ENCODE measurements at places on chromosomes 7 and 10.

GRCh38 chr10:71978476-71978875, 14.3 kb downstream of the CHST3 start:
- DNase-seq, result no peak
- no peak overlapping the region for H3K27ac ChIP-seq
- no peak overlapping the region for H3K4me3 ChIP-seq
- H3K27me3 ChIP-seq, result no peaks in the 10 kb centered on the region

GRCh38 chr7:66957595-66958290, 36.7 kb downstream of the TMEM248 start:
- DNase-seq, result no peak
- H3K4me3 ChIP-seq, result no peak overlapping the region
- H3K27ac ChIP-seq, result no peak overlapping the region
- peaks cover 61% of the 10 kb centered on the region for H3K36me3 ChIP-seq

GRCh38 chr10:113213035-113213434, 263.0 kb downstream of the TCF7L2 start:
- H3K27ac ChIP-seq, result no peak overlapping the region
- H3K4me3 ChIP-seq, result no peak overlapping the region
- H3K27me3 ChIP-seq, result no peaks in the 10 kb centered on the region
- no peaks in the 10 kb centered on the region for H3K4me1 ChIP-seq
- no peak for DNase-seq

- no peak for DNase-seq
- no peak overlapping the region for H3K27ac ChIP-seq
- no peaks in the 10 kb centered on the region for H3K36me3 ChIP-seq
- H3K27me3 ChIP-seq, result no peaks in the 10 kb centered on the region
Measured at GRCh38 chr10:62727934-62728333, 76.6 kb upstream of the ADO start.

DNA sequence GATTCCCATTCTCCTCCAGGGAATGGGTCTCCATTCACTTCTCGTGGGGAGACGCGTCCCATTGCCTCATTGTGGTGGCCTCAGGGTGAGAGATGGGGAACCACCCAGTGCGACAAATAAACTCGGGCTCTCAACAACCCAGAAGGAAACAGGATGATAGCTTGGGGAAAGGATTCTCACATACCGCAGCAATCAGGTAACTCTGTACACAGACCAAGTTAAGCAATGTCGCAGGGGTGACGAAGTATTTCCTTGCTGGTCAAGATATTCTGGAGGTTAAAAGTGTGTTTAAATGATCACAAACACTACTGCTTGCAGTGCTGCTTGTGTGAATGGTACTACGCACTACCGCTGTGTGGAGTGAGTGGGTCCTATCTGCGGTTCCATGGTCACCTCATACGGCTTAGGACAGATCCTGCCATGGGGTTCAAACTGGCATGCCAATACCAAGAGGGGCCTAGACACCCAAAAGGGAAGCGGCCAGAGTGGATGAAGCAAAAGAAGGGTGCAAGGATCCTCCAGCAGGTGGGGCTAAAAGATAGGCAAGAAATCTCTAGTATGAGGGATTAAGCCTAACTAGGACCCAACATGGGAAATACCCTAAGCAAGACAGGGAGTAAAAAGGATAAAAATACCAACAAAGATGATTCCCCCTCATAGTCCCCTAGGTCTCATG, 143.8 kb upstream of the TMEM106B start:
- H3K4me1 ChIP-seq, result no peaks in the 10 kb centered on the region
- no peaks in the 10 kb centered on the region for H3K36me3 ChIP-seq
- no peak overlapping the region for H3K27ac ChIP-seq

DNA sequence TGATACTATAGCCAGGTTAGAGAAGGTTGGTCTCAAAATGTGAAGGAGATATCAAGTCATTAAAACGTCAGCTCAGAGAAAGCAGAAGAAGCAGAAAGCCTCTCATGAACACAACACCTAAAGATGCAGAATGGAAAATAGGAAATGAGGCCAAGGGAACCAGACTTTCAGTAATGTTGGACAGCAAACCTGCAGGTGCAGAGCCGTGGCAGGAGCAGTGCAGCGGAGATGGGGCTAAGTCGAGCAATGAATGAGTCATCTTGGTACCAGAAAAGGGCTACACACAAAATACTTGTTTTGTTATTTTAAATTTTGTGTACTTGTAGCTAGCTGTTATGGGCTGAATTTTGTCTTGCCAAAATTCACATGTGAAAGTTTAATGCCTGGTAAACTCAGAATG, 479.6 kb upstream of the POM121L12 start:
- no peak for DNase-seq
- H3K27me3 ChIP-seq, result no peaks in the 10 kb centered on the region
- H3K27ac ChIP-seq, result no peak overlapping the region
- no peak overlapping the region for H3K4me3 ChIP-seq
- no peaks in the 10 kb centered on the region for H3K36me3 ChIP-seq

DNA sequence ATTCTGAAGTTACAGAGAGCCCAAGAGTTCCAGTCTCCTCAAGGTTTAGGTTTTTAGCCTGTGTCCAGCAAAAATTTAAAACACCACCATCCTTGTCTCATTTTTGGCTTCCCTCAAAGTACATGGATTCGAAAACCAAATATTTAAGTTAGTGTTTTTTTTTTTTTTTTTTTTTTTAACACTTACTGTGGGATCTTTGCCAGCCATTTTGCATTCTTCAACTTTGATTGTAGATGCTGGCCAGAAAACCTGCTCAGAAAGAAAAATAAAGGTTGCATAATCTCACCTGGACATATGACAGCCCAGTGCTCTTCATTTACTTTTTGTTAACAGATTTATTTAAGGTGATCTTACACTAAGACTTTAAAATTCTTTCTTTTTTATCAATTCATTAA, 91.6 kb downstream of the SEMA3C start:
- DNase-seq, result no peak
- H3K27me3 ChIP-seq, result no peaks in the 10 kb centered on the region
- no peaks in the 10 kb centered on the region for H3K4me1 ChIP-seq
- no peaks in the 10 kb centered on the region for H3K36me3 ChIP-seq
- no peak overlapping the region for H3K4me3 ChIP-seq

DNA sequence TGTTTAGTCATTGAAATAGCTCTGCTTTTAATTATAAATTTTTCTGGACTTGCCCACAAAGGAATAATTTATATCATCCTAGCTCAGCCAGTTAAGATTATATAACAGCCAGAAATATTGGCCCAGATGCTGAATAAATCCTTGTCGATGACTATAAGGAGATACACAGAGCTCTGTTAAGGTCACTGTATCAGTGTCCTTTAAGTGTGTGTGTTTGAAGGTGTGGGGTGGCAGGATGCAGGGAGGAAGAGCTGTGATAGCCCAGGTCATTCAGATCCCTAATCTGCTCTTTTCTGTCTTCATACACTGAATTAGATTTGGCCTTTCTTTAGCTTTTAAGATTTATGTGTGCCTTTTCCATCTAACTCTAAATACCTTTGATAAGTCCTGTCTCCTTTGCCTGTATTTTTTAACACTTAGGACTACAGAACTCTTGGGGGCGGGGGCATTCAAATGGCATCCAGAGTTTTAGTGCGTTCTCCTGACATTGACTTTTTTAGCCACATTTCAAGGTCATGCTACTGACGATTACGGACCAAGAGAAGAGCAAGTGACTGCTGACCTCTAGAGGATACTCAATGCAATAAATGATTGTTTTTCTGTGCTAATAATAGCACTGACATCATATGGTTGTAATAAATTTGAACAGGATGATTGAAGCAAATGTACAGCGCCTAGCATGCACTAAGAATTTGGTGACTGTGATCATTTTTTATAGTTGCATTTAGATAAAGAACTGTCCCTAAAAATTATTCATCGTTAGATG, 172.3 kb downstream of the CACNB2 start:
- H3K4me1 ChIP-seq, result no peaks in the 10 kb centered on the region
- DNase-seq, result no peak
- no peaks in the 10 kb centered on the region for H3K36me3 ChIP-seq
- no peaks in the 10 kb centered on the region for H3K27me3 ChIP-seq

DNA sequence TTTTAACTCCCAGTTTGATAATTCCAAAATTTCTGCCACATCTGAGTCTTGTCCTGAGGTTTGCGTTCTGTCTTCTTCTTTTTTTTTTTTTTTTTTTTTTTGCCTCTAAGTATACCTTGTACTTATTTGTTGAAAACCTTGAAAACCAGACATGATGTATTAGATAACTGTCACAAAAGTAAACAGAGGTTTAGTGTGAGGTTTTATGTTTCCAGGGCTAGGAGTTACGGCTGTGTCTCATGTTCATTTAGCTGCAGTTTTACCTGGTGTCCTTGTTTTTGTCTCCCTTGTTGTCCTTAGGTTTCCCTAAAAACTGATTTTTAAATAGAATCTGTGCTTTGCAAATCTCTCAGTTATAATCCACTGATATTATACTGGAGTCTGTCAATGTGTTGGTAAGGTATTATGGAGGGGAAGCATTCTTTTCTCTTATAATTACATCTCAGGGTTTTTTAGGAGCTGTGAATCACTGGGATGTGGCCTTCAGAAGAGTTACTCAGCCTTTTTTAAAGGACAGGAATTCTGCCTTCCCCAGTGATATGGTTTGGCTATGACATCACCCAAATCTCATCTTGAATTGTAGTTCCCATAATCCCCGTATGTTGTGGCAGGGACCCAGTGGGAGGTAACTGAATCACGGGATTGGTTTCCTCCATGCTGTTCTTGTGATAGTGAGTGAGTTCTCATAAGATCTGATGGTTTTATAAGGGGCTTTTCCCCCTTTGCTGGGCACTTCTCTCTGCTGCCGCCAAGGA, 95.0 kb downstream of the CDCA7L start:
- peaks cover 11% of the 10 kb centered on the region for H3K4me1 ChIP-seq
- H3K27me3 ChIP-seq, result no peaks in the 10 kb centered on the region
- H3K27ac ChIP-seq, result no peak overlapping the region
- H3K4me3 ChIP-seq, result no peak overlapping the region
- no peaks in the 10 kb centered on the region for H3K36me3 ChIP-seq

DNA sequence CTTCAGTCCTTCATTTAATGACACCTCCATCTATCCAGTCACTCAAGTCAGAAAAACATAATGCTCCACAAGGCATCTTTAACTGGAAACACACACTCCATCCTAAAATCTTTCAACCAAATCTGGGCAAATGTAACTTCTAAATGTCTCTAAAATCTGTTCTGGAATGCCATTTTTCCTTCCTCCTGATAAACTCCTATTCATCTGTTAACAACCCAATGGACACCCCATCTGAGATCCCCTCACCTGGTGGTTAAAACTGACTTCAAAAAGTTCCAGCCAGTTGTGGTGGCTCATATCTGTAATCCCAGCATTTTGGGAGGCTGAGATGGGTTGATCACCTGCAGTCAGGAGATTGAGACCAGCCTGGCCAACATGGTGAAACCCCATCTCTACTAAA, 78.7 kb downstream of the ARHGAP21 start:
- H3K27me3 ChIP-seq, result no peaks in the 10 kb centered on the region
- DNase-seq, result no peak
- no peaks in the 10 kb centered on the region for H3K4me1 ChIP-seq
- H3K36me3 ChIP-seq, result no peaks in the 10 kb centered on the region

DNA sequence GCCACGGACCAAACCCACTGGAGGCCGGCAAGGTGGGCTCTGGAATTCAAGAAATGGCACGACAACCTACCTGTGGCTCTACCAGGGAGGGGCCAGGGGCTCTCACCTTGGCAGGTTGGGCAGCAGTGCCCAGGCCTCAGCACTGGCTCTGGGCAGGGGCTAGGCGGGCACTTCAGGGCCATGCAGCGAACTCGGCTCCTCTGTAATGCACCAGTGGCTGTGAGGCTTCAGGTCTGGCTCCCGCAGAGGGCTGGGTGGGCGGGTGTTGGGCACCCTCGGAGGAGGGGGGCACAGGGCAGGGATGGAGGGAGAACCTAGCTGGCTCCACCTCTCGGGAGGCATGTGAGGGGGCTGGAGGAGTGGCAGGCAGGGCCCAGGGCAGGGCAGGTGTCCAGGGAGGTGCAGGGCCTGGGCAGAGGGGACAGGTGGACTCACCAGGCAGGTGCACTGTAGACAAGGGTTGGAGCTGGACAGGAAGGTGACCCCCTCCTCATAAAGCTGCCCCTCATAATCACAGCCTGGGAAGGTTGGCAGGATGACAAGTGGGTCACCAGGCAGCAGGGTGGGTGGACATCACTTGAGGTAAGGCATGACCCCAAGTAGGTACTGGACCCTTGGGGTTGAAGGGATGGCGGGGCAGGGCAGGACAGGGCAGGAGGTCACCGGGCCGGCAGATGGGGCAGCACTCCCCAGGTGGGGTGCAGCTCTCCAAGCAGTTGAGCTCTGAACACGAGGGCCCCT, 6.7 kb downstream of the KCP start:
- peak; percentile 20 for DNase-seq
- H3K27me3 ChIP-seq, result peaks cover 4% of the 10 kb centered on the region
- H3K4me1 ChIP-seq, result peaks cover 7% of the 10 kb centered on the region
- no peak overlapping the region for H3K27ac ChIP-seq
- no peaks in the 10 kb centered on the region for H3K36me3 ChIP-seq

- H3K4me1 ChIP-seq, result no peaks in the 10 kb centered on the region
- DNase-seq, result no peak
- H3K4me3 ChIP-seq, result no peak overlapping the region
- H3K27me3 ChIP-seq, result no peaks in the 10 kb centered on the region
- peaks cover 21% of the 10 kb centered on the region for H3K36me3 ChIP-seq
Measured at GRCh38 chr10:72552857-72553256, 73.0 kb downstream of the MICU1 start.

- no peaks in the 10 kb centered on the region for H3K27me3 ChIP-seq
- H3K36me3 ChIP-seq, result no peaks in the 10 kb centered on the region
- no peak for DNase-seq
- H3K27ac ChIP-seq, result no peak overlapping the region
- H3K4me3 ChIP-seq, result no peak overlapping the region
- H3K4me1 ChIP-seq, result no peaks in the 10 kb centered on the region
Measured at GRCh38 chr10:69866688-69867461, 65.2 kb downstream of the COL13A1 start.

GRCh38 chr7:79619216-79619615, 165.7 kb upstream of the MAGI2 start:
- H3K4me3 ChIP-seq, result no peak overlapping the region
- no peaks in the 10 kb centered on the region for H3K36me3 ChIP-seq
- no peaks in the 10 kb centered on the region for H3K4me1 ChIP-seq
- no peak for DNase-seq
- H3K27ac ChIP-seq, result no peak overlapping the region

GRCh38 chr10:95229724-95230627, 35.9 kb downstream of the ACSM6 start:
- no peak overlapping the region for H3K27ac ChIP-seq
- H3K4me1 ChIP-seq, result no peaks in the 10 kb centered on the region
- no peak for DNase-seq
- no peaks in the 10 kb centered on the region for H3K27me3 ChIP-seq
- peak overlapping the region; percentile 67 for H3K4me3 ChIP-seq

All from CD4-positive, alpha-beta T cell (primary cell).